NCI-H2081 (cell line): ENCODE measurements at places on chromosomes 6 and 20.
A peak's percentile ranks its signal among the peaks of the same experiment; 100 is the strongest.

DNA sequence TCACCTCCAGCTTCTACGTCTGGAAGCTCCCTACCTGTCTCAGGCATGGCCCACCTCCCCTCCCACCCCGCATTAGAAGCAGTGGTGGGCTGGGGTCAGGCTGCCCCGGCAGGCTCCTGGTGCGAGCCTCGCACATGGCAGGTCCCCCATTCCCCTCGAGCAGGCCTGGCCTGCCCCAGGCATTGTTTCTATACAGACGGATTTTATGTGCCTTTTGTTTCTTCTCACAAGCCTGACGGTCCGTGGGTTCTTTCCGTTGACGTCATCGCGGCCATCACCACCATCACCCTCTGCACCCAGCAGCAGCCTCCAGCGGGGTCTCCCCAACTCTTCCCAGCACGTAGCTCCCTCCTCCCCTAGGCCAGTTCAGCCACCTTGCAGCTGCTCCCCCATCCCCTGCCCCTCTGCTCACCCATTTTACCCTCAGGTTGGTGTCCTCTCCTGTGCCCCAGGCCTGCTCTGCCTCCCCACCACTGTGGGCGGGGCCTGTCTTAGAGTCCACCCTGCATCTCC lies 4.6 kb downstream of the CST7 start:
- no peak for DNase-seq

- DNase-seq: peak; percentile 11
These were observed 6.5 kb downstream of the TGM6 start for GRCh38 chr20:2387180-2387577.

GRCh38 chr20:25378884-25379733 lies 11.5 kb downstream of the ABHD12 start:
- no peak for DNase-seq

DNA sequence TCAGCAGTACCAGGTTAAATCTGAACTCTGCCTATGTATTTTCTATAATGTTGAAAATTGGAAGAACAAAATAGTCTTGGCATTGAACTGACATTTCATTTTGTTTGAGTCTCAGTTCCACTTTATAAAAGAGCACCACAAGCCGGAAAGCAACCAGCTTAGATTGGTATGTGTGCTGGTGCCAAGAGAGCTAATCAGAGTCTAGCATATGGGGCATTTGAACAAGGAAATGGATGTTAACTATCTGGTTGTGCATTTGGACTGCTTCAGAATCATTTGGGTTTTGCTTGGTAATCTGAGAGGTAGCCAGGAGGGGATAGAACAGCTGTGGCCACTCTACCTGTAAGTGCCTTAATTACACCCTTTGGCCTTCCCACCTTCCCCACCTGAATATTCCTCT lies 184.8 kb downstream of the GRIK2 start:
- peak; percentile 54 for DNase-seq

DNA sequence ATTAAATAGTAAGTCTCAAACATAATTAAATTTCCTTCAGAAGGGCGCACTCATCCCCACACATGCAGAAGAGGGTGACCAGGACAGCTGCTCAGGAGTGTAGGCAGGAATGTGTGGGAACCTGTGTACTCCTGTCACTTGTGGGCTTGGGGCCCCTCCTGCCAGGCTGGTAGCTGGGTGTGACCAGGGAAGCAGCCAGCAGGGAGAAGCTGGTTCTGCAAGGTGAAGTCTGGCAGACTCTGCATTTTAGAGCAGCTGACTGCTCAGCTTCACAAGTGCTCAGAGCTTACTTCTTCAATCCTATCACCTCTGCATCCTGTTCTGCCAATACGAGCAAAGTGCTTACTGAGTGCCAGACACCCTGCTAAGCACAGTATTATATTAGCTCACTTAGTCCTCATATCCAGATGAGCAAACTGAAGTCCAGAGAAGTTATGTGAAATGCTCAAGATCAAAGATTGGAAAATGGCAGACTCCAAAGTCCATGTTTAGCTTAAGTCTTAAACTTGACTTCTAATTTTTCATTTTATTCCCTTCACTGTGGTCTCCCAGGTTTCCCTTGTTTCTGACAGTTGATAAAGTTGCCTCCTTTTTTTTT lies 27.9 kb downstream of the ELMO2 start:
- DNase-seq: no peak

- no peak for DNase-seq
These were observed 31.8 kb upstream of the DAAM2 start for GRCh38 chr6:39760226-39760952.

DNA sequence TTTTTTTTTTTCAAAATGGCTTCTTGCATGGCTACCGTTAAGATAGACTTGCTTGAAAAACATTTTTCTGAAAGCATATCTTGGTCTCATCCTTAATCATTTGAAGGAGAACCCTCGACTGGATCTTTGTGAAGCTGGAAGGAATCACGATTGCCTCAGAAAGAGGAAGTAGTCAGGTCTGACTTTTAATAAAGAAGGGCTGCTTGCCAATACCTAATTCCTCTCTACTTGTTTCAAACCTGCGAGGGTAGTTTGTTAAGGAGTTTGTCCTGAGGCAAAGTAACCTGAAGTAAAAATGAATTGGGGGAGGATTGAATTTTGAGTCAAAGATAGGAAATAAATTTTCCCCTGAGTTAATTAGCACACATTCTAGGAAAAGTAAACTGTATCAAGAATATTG lies 288.1 kb upstream of the MAP3K7 start:
- DNase-seq: no peak

DNA sequence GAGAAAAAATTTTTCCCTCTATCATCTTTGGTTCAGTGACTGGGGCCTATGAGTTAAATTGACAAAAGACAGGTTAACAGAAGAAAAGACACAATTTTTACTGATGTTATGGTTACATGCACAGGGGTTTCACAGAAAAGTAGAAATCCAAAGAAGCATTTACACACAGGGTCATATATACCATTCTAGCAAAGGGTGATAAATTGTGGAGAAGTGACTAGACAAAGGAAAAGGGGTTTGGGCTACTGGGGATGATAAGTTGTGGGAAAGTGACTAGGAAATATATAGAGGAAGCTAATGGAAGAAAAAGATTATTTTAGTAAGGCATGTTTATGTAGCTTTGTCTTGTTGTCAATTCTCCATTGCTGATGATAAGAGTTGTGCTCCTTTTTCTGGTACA lies 276.7 kb upstream of the JARID2 start:
- no peak for DNase-seq

DNA sequence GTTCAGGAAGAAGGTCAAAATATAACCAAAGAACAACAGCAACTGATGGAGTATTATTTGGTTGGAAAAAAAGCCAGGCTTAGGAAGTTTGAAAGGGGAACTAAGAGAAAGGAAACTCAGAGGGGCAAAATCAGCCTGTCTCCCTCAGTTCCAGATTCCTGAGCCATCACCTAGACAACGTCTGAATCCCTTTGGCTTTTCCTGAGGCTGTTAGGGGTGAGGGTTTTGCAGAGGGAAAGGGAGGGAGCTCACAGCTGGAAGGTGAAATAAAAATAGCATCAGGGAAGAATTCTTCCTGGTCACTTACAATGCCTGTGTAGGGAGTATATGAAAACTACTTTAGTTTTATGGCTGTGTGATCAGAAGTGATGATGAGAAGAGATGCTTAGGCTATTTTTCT lies 100.5 kb downstream of the SOBP start:
- DNase-seq: no peak

DNA sequence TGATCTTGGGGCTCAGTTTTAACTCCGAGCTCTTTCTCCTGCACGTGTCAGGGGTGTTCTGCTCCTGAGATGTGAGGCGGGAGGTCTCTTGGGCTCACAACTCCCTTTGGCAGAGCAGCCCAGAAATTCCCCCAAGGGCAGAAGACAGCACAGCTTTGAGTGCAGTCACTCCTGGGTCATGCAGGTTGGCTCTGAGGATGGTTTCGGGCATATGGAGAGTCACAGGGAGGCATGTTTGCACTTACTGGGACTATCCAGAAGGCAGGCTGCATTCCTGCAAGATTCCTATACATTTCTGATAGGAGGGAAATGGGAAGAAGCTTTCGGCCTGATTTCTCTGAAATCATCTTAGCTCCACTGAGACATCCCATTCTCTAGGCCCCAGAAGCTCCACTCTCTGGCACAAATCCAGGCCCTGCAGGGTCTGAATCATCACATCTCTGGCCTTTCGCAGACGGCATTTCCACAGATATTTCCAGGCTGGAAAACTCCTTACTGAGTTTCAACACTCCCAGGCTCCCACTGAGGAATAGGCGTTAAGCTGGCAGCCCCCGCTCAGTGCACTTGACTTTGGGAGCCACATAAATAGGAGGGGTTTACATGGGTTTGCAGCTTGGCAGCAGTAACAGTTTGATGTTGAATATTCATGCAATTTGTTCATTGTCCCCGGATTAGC lies 39.7 kb downstream of the AGPAT4 start:
- DNase-seq: no peak

DNA sequence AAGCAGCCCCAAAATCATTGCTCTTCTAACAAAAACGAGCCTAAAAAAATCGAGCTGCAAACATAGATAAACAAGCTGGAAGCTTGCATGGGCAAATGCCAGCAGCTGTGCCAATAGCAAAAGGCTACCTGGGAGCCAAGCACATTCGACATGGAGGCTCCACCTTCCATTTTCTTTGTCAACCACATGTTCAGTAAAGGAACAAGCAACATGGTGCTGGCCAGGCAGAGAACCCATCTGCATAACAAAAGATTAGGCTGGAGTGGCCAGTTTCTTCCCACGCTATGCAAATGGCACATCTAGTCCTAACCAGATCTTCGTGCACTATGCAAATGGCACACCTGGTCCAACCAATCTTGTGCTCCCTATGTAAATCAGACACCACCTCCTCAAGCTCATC lies 110.5 kb downstream of the KIF16B start:
- DNase-seq: peak; percentile 30

GRCh38 chr20:34283844-34284243 lies 19.3 kb downstream of the AHCY start:
- DNase-seq: no peak

DNA sequence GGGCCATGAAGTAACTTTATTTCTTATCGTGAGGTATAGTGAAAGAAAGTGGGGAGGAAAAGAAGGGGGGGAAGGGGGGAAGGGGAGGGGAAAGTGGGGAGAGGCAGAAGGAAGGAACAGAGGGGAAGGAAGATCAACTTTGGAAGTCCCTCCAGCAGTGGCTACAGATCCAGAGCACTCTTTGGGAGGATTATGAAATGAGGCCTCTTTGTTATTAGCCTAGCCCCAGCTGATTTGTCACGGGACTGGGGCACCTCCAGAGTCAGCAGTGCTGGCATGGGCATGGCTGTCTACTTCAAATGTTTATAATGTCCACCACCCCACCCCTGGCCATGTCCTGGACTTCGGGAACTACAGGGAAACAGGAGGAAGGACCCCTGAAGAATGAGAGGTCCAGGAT lies 7.6 kb downstream of the MOCS1 start:
- no peak for DNase-seq

DNA sequence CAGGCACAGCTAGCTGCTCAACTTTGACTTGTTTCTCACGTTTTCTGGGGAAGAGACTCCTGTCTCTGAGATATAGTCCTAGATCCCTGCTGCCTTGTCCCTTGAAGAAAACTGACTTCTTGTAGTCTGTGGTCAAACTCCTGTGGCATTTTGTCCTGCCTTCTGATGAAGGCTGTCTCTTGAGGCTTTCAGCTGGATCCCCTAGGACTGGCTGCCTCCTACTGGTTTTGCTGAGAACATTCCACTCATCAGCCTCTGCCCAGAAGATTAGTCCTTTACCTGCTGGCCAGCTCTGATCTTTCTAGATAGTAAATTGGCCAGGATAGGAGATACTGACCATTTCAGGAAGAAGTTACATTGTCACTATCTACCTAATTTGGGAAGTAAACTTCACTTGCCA lies 71.9 kb upstream of the CNR1 start:
- no peak for DNase-seq

DNA sequence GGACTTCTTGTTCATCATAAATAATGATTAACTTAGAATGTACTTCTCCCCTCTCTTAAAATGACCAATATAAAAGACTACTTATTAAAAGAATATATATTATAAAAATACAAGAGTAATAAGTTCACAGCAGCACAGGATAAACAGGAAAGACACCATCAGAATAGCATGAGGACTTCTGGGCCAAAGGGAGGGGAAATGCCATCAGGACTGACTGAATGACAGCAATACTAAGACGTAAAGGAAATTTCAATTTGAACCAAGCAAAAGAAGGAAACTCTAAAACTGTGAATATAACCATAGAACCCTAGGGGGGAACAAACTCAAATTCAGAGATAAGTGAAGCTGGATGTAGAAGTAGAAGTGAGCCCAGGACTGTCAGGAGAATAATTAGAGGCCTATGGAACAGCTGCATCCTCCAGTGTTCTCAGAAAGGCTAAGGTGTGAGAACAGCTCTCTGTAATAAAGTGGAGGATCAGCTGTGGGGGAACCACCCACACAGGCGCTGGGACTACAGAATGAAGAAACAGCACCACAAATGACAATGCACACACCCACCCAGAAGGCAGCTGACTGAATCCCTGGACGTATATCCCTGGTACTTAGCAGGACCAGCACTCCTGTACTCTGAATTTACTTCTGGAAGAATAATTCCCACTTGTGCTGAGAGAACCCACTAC lies 37.8 kb downstream of the ZHX3 start:
- no peak for DNase-seq

DNA sequence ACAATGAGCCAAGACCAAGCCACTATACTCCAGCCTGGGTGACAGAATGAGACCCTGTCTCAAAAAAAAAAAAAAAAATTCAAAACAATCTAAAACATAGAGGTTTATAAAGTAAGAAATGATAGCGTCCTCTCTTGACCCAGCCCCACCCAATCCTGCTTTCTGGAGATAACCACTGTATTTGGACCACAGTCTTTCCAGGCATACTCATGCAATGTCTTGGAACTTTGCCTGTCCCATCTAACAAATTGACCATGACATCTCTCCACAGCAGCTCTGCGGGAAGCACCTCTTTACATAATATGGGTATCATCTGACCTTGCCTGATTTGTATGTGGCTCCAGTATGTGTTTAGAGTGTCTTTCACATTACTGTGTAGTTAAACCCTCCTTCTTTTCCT lies 9.1 kb upstream of the SHLD1 start:
- DNase-seq: no peak

- DNase-seq: no peak
These were observed 134.1 kb upstream of the PREP start for GRCh38 chr6:105536961-105537360.

DNA sequence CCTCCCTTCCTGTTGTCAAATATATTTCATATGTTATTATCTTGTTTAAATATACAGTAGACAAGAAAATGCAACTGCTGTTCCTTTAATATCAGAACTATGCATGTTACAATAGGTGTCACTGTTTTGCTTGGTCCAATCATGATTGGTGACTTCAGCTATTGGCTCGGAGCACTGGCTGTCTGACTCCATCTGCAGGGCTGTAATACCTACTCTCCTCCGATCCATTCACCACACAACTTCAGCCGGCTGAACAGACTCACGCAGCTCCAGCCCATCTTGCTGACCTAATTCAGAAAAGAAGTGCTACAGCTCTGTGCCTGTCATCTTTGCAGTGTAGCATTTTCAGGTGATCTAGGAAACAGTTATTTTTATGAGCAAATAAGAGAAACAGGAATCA lies at the start of gene BTBD3:
Gene BTBD3, plus strand, starts transcription at position 231 of the 400 bp plus-strand sequence. CDS start 383 bp downstream, outside the sequence.
- DNase-seq: peak; percentile 83
